Activated CD8-positive, alpha-beta memory T cell treated with anti-CD3 and anti-CD28 coated beads for 48 hours (primary cell): ENCODE measurements at places on chromosomes 6 and 20.
A peak's percentile ranks its signal among the peaks of the same experiment; 100 is the strongest.

- DNase-seq: no peak
Observed at GRCh38 chr6:6883011-6883410, 224.8 kb upstream of the RREB1 start.

DNA sequence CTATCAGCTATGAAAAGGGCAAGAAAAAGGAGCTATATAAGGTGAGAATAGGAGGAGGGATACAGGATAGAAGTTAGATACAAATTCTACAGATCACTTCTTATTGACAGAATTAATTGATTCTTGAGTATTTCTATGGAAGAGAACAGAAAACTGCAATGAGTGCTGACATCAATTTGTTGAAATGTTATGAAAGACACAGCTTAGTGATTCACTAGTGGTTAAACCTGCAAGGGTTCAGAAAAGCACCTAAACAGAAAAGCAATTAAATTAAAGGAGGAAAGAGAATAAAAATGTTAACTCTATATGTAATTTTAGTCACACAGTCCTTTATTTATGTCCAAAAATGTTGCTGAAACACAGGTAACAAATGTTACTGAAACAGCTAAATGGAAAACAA lies 254.4 kb upstream of the RUNX2 start:
- DNase-seq: no peak

DNA sequence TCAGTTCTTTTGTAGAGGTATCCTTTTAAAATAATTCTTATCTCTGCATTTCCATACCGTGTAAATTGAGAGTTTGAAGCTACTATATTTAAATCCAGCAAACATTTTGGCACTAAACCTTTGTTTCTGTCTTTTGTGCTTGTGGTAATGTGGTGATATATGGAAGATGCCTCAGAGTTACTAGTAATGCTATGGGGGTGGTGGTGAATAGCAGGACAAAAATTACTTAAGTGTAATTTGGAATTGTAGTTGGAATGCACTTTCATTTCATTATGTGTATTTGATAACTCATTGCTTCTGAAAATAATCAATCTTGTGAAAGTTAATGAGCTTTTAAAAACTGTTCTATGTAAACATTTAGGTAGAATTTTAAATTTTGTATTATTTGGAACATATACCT lies 404.5 kb downstream of the PHF3 start:
- no peak for DNase-seq

GRCh38 chr20:63500902-63501817 lies 2.3 kb upstream of the EEF1A2 start:
- DNase-seq: no peak

- no peak for DNase-seq
Observed at GRCh38 chr20:20812136-20812535, 99.7 kb upstream of the RALGAPA2 start.

- DNase-seq: no peak
Observed at GRCh38 chr6:109793792-109794191, 102.7 kb downstream of the FIG4 start.

DNA sequence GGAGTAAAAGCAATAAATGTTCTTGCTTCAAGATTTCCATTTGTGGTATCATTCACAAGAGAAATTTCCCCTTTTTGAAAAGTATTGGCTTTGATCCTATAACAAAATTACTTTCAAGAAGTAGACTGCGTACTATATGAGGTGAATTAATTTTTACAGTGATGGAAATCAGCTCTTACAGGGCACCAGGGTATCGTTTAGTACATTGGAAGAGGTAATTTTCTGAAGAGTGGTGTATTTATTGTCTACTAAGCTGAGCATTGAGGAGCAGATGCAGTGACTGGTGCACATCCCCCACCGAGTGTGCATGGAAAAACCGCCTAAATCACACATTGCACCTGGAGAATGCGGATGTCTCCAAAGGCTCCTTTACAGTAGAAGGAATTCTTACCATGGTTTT lies 209.5 kb downstream of the SAMD5 start:
- no peak for DNase-seq

- no peak for DNase-seq
Observed at GRCh38 chr6:139515511-139515910, 141.1 kb upstream of the CITED2 start.

GRCh38 chr6:109397020-109397419 lies 14.8 kb upstream of the CD164 start:
- DNase-seq: no peak

DNA sequence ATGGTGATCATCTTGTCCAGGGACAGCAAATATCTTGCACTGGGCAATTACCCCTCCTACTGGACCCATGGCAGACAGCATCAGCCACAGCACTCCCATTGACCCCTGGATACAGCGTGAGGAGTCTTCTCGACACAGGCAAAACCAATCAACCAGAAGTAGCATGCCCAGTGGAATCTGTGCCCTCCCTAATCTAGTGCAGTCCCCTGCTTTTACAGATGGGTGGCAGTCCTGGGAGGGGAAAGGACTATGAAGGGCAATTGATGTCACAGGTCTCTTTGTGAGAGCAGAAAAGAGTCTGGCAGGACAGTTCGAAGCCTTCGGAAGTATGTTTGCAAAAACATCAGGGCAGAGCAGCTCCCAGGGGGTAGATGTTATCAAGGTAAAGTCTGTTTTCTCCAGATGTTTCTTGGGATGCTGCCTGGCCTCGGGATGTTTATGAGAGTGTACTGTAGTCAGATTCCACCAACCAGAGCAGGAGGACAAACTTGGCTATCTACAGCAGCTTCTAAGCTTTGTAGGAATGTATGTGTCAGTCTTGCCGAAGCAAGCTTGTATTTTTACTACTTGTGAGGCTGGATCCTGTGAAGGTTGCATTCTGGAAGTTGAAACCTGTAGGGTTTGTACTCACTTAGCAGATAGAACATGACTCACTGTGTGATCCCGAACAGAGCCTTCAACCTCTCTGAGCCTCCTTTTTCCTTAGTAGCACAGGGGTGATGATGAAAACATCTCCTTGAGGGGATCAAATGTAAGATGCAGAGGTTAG lies 63.0 kb upstream of the MYL9 start:
- DNase-seq: no peak

GRCh38 chr20:4987130-4987529 lies 14.2 kb downstream of the SLC23A2 start:
- no peak for DNase-seq

- DNase-seq: no peak
Observed at GRCh38 chr6:11812951-11813350, 34.3 kb upstream of the ADTRP start.

GRCh38 chr6:32073101-32073500 lies 34.9 kb downstream of the CYP21A2 start:
- DNase-seq: no peak

DNA sequence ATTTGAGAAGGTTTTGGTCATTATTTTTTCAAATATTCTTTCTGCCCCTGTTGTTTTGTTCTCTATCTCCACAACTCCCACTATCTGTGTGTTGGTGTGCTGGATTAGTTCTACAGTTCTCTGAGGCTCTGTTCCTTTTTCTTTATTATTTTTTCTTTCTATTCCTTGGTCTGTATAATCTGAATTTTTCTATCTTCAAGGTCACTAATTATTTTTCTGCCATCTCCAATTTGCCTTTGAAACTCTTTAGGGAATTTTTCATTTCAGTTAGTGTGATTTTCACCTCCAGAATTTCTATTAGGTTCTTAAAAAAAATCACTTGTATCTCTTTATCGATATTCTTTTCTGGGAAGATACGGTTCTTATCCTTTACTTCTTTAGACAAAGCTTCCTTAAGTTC lies 82.1 kb upstream of the GGTLC1 start:
- no peak for DNase-seq

- DNase-seq: no peak
Observed at GRCh38 chr6:134621858-134622257, 303.9 kb upstream of the SGK1 start.

DNA sequence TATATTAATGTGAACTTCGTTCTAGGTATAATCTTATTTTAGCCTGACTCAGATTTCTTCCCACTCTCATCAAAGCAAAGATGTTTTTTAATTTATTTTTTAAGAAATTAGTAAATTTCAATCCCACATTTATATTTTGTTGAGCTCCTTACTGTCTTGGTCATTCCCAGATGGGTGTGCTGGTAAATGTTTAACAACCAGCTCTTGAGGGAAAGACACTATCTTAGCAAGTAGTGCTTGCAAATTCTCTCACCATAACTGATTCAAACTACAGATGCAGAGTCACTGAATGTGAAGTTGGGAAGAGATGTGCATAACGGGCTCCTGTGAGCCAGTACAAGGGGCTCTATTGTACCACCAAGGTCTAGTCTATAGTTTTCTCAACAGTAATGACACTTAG lies 29.8 kb upstream of the BTN3A2 start:
- no peak for DNase-seq

- DNase-seq: no peak
Observed at GRCh38 chr6:145809211-145809610, 5.4 kb downstream of the FBXO30 start.

GRCh38 chr6:152121910-152122309 lies 314.4 kb downstream of the ESR1 start:
- no peak for DNase-seq

GRCh38 chr6:134098276-134098675 lies 45.9 kb upstream of the SLC2A12 start:
- DNase-seq: no peak

DNA sequence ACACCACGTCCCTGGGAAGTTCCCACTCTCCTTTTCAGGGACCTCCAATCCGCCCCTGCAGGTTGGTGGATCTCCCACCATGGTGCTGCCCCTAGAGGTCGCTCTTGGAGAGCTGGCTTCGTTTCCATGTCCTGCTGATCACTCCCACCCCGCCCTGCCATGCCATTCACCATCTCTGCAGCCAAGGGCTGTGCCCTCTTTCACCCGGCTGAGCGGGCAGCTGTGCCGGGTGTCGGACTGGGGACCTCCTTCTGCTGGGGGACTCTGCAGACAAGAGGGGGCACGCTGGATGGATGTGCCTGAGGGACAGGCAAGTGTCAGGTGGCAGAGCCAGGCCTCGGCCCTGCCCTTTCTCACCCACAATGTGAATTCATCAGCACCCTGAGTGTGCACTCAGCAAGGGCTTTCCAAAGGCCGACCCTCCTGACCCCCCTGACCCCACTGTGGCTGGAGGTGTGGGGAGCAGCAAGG lies 347.0 kb downstream of the CDH4 start:
- DNase-seq: no peak

DNA sequence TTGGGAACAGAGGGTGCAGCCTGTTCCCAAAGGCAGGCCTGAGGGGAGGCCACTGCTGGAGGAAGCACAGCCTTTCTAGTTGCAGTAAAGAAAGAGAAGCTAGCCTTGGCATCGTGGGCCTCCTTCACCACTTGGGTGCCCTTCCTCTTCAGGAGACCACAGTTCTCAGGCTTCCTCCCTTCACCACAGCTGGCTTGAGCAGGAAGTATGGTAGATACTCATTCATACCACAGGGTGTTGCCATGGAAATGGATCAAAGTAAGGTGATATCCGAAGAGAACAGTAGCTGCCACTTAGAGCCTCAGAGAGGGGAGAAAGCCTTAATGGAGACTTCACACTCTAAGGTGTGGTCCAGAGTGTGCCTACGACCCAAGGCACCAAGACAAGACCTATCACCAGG lies 120.4 kb upstream of the RIPOR2 start:
- peak; percentile 39 for DNase-seq

DNA sequence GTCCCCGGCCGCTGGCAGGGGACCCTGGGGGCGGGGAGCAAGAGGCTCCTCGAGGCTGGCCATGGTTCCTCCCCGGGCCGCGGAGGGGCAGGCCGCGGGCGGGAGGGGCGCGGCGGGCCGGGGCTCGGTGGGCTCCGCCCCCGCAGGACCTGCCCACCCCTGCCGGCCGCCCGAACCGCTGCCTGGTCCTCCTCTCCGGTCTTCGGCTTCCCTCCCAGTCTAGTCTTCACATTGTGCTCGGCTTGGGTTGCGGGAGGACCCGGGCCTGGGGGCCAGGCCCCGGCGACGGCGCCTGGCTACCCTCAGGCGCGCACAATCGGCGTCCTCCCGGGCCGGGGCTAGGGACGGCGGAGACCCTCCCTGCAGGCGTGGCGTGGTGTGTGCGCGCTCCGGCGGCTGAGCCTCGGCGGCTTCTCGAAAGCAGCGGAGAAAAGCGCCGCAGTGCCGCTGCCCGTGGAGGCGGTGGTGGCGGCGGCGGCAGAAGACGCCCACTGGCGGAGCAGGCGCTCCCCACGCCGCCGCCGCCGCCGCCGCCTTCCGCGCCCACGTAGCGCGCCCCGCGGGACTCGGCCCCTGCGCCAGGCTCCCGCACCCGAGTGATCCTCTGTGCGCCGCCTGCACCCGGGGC lies at the start of gene PDE10A:
PDE10A (minus strand) TSS at position 493 of the 628 bp plus-strand sequence; CDS start at position 63, 430 bp downstream.
- DNase-seq: no peak

DNA sequence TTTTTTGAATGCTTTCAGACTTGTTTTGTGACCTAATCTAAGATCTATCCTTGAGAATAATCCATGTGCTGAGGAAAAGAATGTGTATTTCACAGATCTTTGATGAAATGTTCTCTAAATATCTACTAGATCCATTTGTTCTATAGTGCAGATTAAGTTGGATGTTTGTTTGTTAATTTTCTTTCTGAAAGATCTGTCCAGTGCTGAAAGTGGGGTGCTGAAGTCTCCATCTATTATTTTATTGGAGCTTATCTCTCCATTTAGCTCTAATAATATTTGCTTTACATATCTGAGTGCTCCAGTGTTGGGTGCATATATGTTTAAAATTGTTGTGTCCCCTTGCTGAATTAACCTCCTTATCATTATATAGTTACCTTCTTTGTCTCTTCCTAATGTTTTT lies 303.6 kb downstream of the HTR1B start:
- no peak for DNase-seq

DNA sequence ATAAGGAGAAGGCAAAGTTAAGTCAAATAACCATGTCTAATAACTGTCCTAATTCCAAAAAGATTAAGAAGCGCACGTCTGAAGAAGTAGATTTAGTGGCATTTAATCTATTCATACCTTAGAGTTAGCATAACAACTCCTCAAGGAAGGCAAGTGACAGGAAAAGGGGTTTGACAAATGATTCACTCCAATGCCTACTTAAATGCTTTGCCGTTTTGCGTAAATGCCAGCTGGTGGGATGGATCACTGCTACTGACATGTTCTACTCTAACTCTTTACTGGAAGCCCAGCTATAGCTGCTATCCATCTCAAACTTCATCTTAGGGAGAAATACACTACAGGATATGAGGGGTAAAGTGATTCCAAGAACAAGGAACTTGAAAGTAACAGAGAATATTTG lies 347.3 kb upstream of the RUNX2 start:
- no peak for DNase-seq
